Anterior cingulate cortex (tissue), 58 donors: ENCODE measurements at places on chromosomes 13 and 19.

- no peak for DNase-seq
Measured at GRCh38 chr19:56321989-56322440, 7.4 kb upstream of the ZSCAN5A start.

DNA sequence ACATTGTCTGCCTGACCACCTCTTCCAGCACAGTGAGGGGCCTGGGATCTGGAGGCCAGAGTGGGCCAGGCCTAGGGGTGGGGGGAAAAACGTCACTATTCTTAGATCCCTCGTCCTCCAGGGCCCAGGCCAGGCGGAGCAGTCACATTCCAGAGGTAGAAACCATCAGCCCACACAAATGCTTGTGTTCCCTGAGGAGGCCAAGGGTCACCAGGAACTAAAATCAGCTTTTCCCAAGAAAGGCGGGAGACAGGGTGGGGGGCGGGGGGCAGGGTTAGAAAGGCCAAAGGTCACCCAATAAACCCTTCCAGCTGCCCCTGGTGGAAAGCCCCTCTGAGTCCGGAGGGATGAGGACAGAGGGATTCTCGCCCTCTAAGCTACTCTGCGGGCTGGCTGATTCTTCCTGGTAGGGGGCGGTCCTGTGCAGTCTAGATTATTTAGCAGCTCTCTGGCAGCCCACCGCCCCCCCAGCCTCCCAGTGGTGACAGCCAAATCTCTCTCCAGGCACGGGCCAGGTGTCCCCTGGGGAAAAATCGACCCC, 23.5 kb upstream of the CCL25 start:
- DNase-seq: no peak

- peak; percentile 80 for DNase-seq
Measured at GRCh38 chr19:11479090-11479897, 1.6 kb downstream of the ELAVL3 start.

DNA sequence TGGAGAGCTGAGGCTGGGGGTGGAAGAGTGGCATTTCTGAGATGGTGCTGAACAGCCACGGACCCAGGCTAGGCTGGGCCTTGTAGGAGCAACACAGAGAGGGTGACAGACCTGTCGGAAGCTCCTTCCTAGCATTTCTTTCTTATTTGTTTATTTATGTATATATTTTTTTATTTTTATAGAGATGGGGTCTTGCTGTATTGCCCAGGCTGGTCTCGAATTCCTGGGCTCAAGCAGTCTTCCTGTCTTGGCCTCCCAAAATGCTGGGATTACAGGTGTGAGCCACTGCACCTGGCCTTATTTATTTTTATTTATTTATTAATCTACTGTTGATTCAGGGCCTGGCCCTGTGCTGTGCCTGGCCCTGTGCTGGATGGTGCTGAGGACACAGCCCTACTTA, 6.5 kb downstream of the CIC start:
- no peak for DNase-seq

DNA sequence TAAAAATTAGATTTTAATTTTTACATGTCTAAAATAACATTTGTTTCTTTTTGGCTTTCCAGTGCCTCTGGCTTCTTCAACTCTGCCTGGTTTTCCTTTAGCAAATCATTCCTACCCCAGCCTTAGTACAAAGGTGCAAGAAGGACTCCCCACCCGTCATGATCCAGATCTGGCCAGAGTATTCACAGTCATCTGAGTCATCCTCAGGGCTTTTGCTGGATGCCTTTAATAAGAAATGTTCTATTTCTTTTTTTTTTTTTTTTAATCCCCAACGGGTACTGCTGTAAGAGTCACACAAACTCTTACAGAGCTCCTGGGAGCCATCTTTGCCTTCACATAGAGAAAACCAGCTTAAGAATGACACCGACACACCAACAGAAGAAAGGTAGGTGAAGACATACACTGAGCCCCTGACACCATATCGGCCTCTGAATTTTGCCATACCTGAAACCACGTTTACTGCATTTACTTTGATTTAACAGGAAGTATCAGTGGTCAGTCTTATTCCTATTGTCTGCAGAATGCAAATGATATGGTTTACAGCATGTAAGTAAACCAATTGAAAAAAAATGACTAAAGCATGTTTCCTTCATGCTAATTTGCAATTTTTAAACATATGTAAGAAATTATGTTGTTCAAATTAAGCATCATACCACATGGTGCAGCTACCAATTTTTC, 184.4 kb downstream of the NALCN start:
- no peak for DNase-seq
